ENCODE measurements at places on chromosomes 2 and 18.

DNA sequence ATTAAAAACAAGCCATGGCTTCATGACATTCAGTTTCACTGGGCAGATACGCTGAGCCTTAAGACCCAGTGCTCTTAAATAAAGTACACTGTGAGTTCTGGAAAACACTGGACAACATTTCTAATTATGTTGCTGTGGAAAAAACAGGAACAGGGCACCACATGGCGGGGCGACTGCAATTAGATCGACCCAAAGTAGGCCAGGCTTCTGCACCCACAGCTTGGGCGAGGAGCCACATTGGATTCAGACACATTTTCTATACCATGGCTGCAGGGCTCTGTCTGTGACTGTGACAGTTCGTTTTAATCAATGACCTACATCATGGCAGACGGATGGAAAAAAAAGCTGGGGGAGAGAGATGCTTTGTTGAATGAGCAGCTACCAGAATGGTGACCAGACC is 227.2 kb upstream of the HS6ST1 start:
- DNase-seq = no peak

GRCh38 chr18:48835745-48836170 is 115.0 kb downstream of the SMAD7 start:
- DNase-seq = no peak

GRCh38 chr2:71299507-71299906 is 32.1 kb upstream of the ZNF638 start:
- DNase-seq = no peak

DNA sequence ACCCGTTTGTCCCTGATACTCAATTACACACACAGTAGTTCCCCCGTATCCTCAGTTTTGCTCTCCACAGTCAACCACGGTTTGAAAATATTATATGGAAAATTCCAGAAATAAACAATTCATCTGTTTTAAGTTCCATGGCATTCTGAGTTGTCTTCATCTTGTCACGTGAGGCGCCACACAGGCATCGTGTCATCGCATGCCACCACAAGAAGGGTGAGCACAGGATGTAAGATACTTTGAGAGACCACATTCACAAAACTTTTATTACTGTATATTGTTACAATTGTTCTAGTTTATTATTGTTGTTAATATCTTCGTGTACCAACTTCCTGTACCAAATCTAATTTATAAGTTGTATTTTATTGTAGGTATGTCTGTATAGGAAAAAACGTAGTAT is 17.7 kb downstream of the ADNP2 start:
- no peak for DNase-seq

DNA sequence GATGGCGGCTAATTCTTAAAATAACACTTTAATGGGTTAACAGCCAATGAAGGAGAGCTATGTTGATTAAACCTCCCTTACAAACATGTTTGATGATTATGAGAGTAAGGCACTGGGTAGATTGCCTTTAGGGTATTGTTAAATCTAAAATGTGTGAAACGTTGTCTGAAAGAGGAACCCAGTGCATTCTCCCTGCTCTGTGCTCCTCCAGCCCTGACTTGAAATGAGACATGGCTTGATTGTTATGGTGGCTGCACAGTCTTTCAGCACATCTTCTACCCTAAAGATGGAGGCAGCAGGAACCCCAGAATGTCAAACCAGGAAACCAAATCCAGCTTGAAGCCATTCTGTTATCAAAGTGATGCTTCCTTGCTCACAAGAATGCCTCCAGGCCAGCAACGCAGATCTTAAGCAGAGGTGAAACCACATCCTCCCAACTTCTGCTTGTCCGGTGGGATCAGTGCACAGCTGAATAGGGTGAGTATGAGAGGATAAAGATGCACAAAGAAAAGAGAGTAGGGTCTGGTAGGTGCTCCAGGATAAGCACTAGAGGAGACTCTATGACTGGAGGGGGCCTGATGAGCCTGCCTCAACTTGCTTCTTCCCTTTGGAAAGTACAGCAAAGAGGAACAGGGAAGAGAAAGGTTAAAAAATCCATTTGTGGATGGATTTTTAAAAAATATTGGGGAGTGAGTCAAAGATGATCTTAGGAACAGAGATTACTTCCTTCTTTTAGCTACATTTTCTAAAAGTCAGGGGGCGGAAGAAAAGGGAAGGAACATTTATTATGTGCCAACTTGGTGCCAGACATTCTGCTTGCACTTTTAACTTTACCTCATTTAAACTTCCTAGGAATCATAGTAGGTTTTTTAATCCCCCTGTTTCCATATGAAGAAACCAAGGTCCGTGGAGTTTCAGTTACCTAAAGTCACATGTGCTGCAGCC is 523.0 kb downstream of the TXNL1 start:
- no peak for DNase-seq

DNA sequence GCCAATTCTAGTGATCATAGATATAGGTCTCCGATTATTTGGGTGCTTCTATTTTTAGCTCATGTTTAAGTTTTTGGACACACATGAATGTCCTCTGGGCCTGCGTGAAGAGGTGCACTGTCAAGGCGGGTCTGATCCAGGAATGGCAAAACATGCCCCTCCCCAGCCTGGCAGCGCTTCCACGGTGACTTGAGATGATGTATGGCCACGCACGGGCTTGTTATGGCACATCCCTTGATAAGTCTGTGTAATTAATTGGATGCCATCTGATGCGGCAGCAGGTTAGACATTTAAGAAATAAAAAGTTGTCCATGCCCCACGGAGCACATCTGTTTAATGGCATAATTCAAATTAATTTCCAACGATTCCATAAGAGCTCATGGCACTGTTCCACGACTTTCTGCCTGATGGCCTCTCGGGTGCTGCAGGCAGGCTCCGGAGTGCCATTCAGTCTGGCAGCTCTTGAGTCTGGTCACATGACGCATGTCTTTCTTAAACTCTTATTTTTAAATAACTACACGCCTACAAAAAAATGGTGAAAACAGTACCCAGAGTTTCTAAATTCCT is 151.4 kb downstream of the ACKR3 start:
- no peak for DNase-seq

DNA sequence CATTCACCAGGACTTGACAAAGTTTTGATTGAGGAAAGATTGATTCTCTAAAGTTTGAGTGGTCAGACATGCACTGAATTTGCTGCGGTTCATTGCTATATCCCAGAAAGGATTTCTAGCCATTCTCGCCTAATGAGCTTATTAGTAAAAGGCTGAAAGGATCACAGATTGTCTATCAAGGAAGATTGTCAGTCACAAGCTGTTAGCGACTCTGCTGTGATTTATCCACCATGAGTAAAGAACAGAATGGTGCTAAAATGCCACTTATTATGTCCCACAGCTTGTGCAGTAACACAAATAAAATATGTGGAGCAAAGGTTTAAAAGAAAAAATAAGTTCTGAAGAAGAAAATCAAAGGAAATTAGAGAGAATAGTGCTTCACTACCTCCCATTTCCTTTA is 701.2 kb upstream of the CDH7 start:
- DNase-seq = no peak

- no peak for DNase-seq
Observed at GRCh38 chr2:129285012-129285411, 694.5 kb upstream of the RAB6C start.

DNA sequence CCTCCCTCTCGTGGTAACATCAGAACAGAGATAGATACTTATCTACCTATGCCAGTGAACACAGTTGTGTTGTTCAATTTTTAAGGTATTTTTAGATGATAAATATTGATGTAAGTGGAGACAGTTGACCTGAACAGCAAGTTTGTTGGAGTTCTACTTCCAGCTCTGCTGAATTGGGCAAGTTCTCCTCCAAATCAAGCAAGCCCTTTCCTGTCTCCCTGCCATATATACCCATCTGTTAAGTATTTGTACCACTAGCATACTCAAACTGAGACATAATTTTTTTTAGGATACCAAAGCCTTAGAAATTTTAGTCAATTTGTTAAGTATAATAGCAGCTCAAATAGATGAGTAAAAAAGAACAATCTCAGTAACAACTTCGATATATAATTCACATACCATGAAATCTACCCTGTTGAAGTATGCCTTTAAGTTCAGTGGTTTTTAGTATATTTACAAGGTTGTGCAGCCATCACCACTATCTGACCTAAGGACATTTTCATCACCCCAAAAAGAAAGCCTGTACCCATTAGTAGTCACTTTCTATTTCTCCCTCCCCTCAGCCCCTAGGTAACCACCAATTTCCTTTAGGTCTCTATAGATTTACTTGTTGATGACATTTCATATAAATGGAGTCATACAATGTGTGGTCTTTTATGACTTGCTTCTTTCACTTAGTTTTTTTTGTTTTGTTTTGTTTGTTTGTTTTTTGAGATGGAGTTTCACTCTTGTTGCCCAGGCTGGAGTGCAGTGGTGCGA is 61.8 kb downstream of the COX7A2L start:
- DNase-seq = no peak

- DNase-seq = peak; percentile 35
Observed at GRCh38 chr2:212539072-212539880, 674 bp upstream of the ERBB4 start.

GRCh38 chr18:48772457-48772856 is 178.3 kb downstream of the SMAD7 start:
- no peak for DNase-seq

DNA sequence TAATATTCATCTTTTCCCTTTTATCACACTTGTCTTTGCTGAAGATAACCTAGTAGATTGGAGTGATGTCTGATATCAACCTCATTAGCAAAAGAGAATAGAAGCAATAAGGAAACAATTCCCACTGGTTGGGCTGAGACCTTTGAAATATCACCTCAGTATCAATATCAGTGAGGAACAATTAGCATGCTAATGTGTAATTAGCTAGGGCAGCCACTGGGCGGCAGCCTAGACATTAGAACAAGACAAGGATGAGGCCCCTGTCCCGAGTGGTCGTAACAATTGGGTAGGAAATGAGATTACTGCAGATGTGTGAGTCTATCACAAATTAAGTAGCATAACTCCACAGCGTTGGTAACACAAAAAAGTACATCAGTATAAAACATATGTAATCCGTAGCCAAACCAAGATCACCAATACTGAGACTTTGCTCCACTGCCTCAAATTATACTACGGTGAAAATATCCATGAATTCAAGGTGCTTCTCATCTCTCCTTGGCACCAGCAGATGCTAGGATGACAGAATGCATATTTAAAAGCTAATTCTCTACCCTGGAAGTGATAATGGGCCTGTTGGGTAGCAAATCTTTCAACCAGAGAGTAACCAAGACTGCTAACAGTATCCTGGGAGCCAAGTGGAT is 99.1 kb downstream of the ALPK2 start:
- peak; percentile 70 for DNase-seq

DNA sequence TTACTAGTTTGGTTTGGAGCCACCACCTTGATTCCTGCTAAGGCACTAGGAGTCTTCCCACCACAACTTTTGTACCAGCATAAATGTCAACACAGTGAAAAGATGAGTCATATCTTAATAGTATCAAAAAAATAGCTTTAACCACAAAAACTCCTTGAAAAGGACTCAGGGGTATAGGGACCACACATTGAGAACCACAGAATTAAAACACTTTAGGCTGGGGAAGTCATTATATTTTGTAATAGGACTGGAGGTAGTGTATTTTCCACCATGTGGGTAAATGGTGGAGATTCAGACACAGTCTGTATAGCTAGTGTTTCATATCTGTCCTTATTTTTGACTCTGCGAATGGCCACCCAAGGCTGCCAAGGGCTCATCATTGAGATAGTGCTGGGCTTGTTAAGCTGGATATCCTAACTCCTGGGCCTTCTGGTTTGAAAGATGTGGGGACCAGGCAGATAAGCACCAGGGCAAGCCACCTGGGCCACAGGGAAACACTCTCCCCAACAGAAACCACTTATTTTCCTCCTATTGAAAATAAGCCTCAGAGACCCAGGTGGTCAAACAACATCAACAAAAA is 19.1 kb upstream of the FHL2 start:
- no peak for DNase-seq

- DNase-seq = no peak
Observed at GRCh38 chr18:63099848-63100629, 219.5 kb downstream of the BCL2 start.

- no peak for DNase-seq
Observed at GRCh38 chr2:187962538-187962937, 329.1 kb upstream of the GULP1 start.

- no peak for DNase-seq
Observed at GRCh38 chr2:30367232-30368070, 79.6 kb upstream of the LCLAT1 start.

GRCh38 chr18:11981192-11981542 is at the start of gene IMPA2:
IMPA2 (plus strand) TSS chr18:11981507; CDS start chr18:11981670, 163 bp downstream.
- peak; percentile 99 for DNase-seq

DNA sequence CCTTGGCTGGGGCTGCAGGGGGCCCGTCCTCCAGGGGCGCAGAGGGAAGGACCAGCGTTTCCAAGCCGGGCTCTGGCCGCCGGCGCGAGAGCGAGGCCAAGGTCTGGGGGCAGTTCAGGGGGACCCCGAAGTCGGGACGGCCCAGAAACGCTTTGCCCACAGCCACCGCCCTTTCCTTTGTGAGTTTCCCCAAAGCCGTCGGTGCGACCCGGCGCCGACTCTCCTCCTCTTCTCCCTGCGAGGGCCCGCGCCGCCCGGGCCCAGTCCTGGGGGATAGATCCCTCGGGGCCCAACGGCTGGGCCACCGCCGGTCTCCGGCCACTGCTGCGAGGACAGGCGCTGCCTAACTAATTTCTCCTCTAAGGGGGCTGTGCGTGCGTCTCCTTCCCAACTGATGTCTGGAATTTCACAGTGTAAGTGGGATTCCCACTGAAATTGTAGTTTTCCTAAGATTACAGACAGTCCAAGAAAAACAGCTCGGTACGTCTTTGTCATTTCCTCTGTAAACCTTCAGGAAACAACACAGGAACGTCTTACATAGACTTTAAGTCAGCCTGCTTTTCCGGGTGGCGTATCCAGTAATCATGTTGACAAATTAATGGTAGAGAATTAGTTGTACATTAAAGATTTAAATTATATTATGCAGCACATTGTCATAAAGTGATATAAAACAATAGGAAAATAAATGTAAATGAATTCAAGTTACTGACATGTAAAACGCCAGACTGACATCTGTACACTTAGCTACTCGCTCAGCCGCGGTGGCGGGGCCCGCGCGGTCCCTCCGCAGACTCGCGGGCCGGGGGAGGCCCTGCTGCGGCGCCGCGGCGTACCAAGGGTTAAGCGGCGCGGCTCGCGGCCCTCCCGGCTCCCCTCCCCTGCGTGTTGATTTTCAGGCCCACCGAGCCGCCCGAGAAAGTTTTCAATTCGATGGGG is 139.4 kb upstream of the SIX3 start:
- peak; percentile 14 for DNase-seq

GRCh38 chr2:229947544-229947943 is 25.2 kb downstream of the FBXO36 start:
- DNase-seq = no peak

DNA sequence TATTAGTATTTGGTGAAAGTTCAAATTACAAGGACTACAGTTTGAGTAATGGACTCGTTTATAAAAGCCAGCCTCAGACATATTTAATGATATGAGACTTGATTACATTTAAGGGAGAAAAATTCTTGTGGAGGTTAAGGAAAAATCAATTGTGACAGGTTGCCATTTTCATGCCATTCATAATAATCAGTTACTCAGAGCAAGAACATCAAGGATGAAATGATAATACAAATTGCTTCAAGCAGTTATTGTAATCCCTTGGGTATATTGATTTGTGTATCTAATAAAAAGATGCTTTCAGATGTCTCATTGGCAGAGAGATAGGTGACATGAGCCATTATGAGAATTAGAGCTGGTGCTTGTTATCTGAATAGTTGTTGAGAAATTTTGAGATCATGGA is 153.6 kb downstream of the ATP9B start:
- DNase-seq = no peak

Data from stomach (tissue), 19 donors.